G401 (cell line): ENCODE measurements at places on chromosomes 6 and 20.

GRCh38 chr20:22348010-22348409 lies 236.4 kb downstream of the FOXA2 start:
- no peak for DNase-seq

DNA sequence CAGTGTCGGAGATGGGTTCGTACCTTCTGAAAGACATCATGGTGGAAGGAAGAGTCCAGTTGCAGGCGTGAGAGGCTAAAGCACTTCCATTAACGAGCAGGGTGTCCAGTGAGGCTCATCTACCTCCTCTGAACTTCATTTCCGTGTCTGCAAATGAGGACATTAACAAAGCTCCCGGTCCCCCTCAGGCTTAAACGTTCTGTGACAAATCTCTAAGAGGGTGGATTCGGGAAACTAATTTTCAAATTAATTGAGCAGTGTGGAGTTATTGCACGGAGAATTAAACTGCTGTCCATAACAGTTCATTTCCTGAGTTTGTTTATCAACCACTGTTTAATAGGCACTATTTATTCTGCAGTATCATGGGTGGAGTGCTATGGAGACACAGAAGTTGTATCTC lies 68.2 kb downstream of the TRMT6 start:
- no peak for DNase-seq

DNA sequence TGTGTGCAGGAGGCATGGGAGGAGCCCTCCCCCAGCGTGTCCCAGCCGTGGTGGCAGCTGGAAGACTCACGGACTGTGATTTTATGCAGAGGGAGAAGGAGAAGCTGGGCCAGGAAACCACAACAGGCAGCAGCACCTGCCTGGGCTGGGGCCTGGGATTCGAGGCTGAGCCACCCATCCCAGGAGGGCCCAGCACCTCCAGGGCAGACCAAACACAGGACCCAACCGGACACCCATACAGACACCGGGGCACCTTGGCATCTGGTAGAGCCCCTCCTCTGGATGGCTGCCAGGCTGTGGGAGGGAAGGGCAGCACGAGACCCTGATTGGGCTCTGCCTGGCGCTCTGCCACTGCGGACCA lies 41.7 kb upstream of the CHRNA4 start:
- DNase-seq = no peak

DNA sequence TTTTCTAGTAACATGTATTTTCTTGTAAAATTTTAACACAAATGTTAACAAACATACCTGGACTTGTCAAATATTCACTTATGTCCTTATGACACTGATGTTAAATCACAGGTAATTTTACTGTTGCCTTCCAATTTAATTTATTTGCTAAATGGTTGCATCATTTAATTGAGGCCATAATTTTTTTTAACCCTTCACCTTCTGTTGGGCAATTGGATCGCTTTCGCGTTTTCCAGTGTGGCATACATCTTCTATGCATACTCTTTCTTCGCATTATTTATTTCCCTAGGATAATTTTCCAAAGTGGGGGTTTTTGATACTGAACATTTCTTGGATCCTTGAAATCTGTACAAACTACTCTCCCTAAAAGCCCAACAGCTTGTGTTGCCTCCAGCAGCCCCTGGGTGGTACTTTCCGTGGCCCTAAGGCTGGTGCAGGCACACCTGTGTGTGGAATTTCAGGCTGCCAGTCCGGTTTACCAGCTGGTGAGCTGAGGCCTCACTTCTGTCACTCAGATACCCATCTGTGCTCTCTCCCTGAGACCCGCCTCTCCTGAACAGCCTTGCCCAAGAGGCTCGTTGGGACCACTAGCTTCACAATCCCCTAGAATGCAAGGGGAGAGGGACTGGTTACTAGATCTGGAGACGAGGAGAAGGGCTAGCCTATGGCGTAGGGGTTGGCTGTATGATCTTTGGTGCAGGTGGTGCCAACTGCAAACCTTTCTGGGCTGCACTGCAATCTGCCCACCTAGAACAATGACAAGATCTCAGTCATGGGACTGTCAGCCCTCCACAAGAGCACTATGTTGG lies 11.2 kb upstream of the C20orf144 start:
- no peak for DNase-seq

- DNase-seq = peak; percentile 97
Measured at GRCh38 chr6:31806470-31807272, at the start of gene LSM2. Gene LSM2, minus strand, starts transcription at chr6:31806966. Its CDS starts 209 bp downstream, at chr6:31806757.

GRCh38 chr20:10987651-10988383 lies 314.0 kb upstream of the JAG1 start:
- no peak for DNase-seq

- DNase-seq = no peak
Measured at GRCh38 chr6:28551891-28552666, 26.4 kb downstream of the GPX5 start.

GRCh38 chr6:158408552-158409130 lies 96.4 kb downstream of the TULP4 start:
- DNase-seq = peak; percentile 13

DNA sequence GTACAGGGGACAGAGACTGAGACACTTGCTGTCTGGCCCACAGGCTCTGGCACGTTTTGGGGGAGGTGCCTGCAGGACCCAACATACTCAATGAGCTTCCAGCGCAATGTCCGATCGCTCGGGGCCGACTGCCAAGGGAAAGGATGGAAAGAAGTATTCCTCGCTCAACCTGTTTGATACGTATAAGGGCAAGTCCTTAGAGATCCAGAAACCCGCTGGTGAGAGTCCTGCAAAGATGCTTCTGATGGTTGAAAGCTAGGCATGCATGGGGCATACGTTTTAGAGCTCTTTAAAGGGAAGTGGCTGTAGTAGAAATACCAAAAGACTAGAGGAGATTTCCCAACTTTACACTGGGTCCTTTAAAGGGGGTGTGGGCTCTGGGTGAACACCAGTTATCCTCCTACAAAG lies 2.2 kb downstream of the PRRC2A start:
- no peak for DNase-seq

DNA sequence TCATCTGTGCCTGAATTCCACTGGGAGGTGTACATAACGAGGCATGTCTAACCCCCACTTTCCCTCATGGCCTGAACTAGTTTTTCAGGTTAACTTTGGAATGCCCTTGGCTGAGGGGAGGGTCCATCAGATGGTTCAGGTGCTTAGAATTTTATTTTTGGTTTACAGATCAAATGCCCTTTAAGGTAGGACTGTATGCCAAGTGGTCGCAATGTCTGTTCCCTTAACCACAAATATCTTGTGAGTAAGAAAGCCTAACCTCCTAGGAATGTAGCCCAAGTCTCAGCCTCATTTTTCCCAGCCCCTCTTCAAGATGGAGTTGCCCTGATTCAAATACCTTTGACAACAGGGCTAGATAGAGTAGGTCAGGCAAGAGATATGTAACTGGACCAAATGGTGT lies 78.4 kb downstream of the RNASET2 start:
- no peak for DNase-seq
